ENCODE measurements at places on chromosomes 13 and 19. TPM values are rescaled to one million over a fixed set of nuclear protein-coding genes. Genes with fewer than 3 reads are reported as not detected.

Gene CYP4F2
- not detected for total RNA-seq

Gene ZNF625
- total RNA-seq = 26.9 TPM

Gene SLC10A2
- total RNA-seq = not detected

Gene TMEM38A
- 8.0 TPM for total RNA-seq

Gene ZNF846
- 73.6 TPM for total RNA-seq

Gene MTUS2
- 1.4 TPM for total RNA-seq

Gene RDH8
- not detected for total RNA-seq

Gene CASP14
- not detected for total RNA-seq

Gene EPSTI1
- 9.6 TPM for total RNA-seq

Gene BRD4
- total RNA-seq = 16.4 TPM

Gene SPRED3
- total RNA-seq = 0.05 TPM

Gene CEACAM3
- total RNA-seq = not detected

Gene CLASRP
- total RNA-seq = 11.2 TPM

Gene LILRB5
- total RNA-seq = 4.2 TPM

Gene OR4F17
- total RNA-seq = not detected

Gene PEX11G
- 1.6 TPM for total RNA-seq

Gene MEF2B
- 0.42 TPM for total RNA-seq

Gene ZNF552
- total RNA-seq = 24.5 TPM

Gene PLVAP
- 23.6 TPM for total RNA-seq

Gene CALR3
- not detected for total RNA-seq

Gene TFDP1
- total RNA-seq = 44.4 TPM

Gene KIR2DL1
- not detected for total RNA-seq

Gene TNNT1
- total RNA-seq = 47.2 TPM

Gene ZNF132
- 11.9 TPM for total RNA-seq

Gene IFNL1
- not detected for total RNA-seq

Gene ZNF524
- total RNA-seq = 5.7 TPM

Gene PLK5
- 0.37 TPM for total RNA-seq

Gene SIAH3
- total RNA-seq = 0.16 TPM

Gene SIGLEC8
- 0.90 TPM for total RNA-seq

Gene BICRA
- total RNA-seq = 5.9 TPM

Gene CAB39L
- total RNA-seq = 38.7 TPM

Gene ICAM5
- total RNA-seq = 0.53 TPM

Gene NCCRP1
- total RNA-seq = 1.1 TPM

Gene PRKCG
- total RNA-seq = 0.32 TPM

Gene PDX1
- not detected for total RNA-seq

Gene SIGLEC12
- total RNA-seq = 0.11 TPM

Gene DKKL1
- total RNA-seq = not detected

Gene SLC25A41
- not detected for total RNA-seq

Gene SIGLEC9
- 1.4 TPM for total RNA-seq

Gene GJB2
- 2.5 TPM for total RNA-seq

Gene KLC3
- total RNA-seq = 0.16 TPM

Gene LHFPL6
- 84.3 TPM for total RNA-seq
